ENCODE measurements at places on chromosomes 11 and 22. TPM values are rescaled to one million over a fixed set of nuclear protein-coding genes. Genes with fewer than 3 reads are reported as not detected.
A peak's percentile ranks its signal among the peaks of the same experiment; 100 is the strongest.

Gene HBG2
- not detected for total RNA-seq

Gene C22orf23
- total RNA-seq = 0.64 TPM

GRCh38 chr22:28821452-28821851, 21.1 kb upstream of the XBP1 start:
- DNase-seq = no peak

DNA sequence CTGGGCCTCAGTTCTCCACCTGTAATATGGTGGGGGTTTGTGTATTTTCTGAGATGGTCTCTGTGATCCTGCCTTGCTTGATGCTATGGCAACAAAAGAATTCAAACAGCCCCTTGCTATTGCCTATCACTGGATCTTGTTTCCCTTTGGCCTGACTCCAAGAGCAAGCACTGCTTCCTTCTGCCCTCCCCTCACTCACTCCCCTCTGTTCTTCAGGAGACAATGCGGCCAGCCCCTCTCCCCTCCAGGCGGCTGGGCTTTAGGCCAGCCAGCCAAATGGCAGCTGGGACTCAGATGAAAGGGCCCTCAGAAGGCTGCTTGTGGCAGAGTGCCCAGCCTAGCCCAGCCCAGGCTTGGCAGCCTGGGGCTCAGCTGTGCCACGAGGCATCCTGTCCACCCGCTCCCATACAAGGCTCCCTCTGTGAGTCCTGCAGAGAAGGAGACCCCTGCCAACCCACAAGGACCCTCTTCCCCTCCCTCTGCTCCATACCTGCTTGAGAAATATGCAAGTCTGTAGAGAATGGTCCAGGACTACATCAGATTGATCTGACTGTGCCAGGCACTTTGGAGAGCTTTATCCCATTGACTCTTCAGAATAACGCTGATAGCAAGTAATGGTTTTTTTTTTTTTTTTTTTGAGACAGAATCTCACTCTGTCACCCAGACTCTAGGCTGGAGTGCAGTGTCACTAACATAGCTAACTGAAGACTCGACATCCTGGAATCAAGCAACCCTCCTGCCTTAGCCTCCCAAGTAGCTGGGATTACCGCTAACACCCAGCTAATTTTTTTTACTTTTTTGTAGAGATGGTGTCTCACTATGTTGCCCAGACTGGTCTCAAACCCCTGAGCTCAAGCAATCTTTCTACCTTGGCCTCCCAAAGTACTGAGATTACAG, 7.6 kb upstream of the KCTD14 start:
- peak; percentile 75 for DNase-seq

DNA sequence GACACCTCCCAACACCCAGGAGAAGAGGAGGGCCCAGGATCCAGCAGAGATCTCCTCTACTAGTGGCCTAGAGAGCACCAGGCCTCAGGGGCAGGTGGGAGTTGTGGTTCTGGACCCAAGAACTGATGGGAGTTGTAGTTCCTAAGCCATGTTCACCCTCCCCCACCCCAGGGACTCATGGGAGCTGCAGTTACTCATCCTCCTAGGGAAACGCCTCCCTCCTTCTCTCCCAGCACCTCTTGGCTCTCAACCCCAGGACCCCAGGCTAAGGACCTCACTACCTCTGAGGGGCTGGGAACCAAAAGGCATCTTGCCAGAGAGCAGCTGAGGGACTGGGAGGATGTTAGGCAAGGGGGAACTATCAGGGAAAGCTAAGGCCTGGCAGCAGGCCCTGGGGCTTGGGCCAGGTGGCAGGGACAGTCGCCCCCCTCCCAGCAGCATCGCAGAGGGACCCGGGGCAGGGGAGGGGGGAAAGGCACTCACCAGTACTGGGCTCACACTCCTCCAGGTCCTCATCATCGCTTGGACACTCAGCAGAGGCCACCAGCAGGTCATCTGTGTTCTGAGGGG, 28.9 kb downstream of the SLC22A12 start:
- DNase-seq = no peak

DNA sequence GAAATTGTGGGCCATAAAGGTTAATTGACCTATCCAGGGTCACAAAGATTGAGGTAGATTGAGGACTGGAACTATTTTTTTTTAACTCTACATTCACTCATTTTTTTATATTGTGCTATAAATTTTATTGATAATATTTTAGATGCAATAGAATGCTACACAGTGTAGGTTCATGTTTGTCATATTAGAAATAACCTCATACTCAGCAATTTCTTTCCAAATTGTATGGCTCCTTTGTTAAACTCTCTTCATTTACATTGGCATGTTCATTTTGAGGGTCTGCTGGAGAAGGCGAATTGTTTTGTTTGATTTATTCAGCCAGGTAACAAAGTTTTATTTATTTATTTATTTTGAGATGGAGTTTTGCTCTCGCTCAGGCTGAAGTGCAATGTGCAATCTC, 44.6 kb downstream of the UVRAG start:
- no peak for DNase-seq

DNA sequence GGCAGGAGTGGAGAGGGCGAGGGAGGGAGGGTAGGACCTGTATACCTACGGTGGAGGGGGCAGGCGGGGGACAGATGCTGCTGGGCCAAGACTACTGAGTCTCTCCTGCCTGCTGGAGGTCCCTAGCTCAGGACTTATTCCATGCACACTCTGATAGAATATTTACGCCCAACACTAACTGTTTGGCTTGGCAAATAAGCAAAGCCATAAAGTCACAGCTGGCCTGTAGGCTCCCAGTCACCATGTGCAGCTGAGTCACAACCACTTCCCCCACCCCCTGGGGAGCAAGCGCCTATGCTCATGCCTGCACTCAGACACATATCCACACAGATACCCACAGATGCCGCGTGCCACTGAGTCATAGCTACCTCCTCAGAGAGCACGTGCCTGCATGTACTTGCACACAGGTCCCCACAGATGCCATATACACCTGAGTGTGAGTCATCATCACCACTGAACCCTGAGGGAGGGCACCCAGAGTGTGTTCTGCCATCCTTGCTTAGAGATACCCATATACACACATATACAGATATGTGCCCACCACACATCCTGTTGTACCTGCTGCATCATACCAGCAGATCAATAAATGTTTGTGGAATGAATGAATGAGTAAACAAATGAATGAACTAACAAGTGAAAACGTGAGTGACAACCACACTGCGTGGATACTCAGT, 95.8 kb downstream of the SWAP70 start:
- DNase-seq = peak; percentile 64

DNA sequence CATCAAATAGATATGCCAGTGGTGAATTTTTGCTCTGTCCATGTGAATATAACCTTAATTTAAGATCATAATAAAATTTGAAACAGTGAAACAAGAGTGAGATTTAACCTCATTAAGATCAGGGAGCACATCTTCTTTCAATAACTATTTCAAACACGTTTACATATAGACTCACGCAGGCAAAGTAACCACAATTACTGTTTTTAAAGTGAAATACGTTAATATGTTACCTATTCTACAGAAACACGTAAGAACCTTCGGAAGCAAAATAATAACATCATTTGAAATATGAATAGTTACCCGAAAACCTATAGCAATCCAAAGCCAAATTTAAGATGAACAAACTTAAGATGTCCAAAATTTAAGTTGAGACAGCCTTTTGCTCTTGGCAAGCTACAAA, 136.2 kb upstream of the ZC3H12C start:
- no peak for DNase-seq

DNA sequence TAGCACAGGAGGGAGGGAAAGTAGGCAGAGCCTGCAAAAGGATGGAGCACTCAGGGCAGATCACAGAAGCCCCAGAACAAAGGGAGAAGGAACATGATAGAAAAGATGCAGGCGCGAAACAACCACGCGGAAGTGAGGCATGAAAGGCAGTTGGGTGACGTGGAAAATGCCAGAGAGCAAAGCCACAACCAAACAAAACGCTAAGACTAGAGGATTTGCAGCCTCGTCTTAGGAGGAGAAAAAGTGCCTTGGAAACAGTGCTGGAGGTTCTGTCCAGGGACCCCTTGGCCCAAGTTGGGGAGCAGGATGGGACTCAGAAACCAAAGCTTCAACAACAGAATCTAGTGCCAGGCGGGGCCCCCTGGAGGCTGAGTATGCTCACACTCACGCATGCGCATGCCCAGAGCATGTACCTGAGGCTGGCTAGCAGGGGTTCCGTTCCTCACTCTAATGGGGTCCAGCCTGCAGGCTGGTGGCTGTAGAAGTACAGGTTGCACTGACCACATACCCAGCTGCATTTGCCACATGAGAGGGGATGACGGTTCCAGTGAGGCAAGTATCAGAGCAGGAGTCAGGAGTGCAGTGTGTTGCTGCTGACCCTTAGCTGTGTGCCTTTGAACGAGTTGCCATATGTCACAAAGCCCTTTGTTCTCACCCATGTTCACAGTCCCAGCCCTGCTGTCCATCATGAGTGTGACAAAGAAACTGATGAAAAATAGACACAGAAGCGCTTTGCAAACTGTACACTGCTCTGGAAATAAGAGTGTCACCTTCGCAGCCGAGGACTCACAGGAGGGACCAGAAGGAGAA, 568.6 kb upstream of the CADM1 start:
- no peak for DNase-seq

Measured in breast epithelium (tissue), 4 donors.